ENCODE measurements at places on chromosomes 3 and 15.

DNA sequence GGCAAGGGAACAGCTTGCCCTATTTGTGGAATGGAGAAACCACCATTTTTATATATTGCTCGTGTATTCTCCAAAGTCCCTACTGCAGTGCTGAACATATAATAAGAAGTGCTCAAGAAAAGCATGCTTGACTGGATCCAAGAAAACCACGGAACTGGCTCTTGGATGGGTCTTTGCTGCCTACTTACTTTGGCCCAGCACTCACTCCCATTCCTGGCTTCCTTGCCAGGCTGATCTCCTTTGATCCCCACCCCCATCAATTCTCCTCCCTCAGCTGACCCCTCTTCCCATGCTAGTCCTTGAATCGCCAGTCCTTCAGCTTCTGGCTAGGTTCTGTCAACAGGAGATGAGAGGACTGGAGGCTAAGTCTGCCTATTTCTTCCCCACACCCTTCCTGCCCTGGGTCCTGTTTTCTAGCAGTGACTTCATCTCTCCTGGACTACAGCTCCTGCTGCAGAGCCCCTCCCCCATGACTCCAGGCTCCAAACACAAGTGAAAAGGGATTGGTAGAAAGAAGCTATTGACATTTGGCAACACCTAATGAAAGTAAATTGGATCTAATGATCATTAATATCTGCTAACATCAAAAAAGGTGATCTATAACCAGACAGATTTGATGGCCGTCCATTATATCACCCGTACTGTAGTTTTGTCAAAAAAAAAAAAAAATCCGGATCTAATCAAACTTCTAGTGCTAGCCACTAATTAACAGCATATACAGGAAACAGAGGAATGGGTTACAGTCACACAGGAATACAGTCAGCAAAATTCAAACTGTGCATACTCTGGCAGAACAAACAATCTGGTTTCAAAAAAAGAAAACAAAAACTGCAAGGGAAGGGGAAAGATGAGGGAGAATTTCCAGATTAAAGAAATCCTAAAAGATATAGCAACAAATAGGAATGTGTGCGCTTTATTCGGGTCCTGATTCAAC, 7.8 kb downstream of the FAM240A start:
- no peak for DNase-seq

- DNase-seq: no peak
Observed at GRCh38 chr3:113096188-113096892, 105.6 kb downstream of the GTPBP8 start.

DNA sequence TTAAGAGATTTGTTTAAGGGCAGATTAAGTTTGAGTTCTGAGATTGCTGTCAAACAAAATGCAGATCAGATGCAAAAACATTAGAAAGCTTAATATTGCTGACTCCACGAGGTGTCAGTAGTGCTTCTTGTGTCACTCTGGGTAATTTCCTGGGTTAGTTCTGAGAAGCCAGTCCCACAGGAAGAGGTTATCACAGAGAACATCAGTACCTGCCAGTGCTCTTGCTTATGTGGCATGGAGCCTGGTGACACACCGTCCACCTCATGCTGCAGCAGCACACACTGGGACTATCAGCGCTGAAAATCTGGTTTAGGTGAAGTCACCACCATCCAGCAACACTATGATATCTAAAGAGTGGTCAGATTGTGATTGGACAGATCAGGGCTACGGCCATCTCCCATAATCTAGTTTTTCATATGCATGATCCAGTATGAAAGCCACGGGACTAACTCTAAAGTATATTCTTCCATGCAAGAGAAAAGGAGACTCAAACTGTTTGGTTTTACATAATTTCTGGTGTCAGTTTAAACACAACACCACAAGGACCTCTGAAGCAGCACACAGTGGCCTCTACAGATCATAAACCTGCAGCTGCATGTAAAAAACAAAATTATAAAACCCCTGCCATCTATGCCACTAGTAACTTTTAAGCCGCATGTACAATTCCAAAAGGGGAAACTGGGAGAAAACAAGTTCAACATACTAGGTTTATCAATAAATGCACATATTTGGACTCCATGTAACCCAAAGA, 36.1 kb upstream of the MYO5C start:
- no peak for DNase-seq

DNA sequence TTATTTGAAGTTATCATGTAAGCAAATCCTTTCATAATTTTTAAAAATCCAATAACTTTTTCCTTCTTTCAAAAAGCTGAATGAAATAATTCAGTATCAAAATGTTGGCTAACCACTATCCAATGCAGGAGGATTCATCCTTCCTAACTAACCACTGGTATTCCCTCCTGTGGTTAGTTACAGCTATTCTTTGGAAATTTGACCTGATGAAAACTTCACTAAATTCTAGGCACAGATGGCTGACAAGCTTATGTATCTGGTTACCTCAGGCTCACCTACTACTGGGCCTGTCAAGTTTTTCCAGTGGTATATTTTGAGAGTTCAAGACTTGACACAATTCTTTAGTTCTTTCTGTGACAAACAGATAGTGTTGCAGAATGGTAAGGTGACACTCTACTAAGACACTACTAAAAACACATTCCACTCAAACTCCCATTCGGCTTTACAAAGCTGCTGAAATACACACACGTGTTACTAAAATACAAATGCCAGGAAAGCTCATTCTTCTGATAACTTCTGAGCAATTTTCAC, 15.8 kb downstream of the NPTN start:
- no peak for DNase-seq

DNA sequence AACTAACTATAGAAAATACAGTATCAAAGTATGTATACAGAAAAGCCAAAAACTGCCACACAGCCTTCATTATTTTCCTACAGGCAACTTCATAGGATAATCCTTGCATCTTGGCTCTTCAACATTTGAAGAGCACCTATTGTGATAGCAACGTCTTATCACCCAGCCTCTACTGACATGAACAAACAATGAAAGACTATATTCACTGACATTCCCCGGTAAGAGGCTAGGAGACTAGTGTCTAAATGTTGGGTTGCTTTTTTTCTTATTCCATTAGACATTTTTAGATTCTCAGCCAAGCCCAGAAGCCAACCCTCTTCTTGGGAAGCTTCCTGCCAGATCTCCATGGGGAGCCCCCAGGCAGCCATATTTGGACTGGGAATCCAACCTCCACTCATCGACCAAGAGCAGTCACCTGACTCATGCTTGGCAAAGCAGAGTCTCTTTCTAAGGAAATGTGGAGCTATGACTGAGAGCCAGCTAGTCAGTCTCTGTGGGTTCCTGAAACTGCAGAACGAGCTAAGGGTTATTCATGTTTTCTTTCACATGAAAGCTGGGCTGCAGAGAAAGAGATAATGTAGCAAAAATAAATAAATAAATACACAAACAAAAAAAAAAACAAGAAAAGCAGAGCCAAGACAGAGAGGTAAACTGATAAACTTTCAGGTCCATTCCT, 227.5 kb downstream of the MAGI1 start:
- DNase-seq: no peak

DNA sequence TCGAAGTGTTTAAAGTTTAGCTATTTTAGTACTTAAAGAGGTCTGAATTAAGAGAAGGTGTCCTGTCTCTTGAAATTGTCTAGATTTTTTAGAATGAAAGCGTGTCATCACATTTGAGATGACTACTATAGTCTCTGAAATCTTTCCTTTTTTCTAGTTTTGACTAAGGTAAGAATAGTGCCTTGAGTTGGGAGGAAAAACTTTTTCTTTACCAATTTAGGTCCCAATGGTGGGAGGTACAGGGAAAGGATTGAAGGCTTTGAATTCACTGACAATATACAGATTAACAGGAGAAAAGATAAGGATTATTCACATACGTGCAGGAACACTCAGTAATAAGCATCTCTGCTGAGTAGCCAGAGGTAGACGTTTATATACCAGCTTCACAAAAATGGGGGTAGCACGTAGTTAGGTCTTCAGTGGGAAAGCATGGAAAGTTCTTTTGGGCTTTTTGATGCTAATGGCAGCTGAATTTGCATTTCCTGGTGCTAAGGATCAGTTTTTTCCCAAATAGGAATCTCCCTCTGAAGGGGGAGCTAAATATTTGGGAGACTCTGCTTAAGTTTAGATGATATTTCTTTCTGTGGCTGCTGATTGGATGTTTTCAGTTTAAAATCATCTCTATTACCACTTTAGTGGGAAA, 88.1 kb downstream of the VPS8 start:
- no peak for DNase-seq

GRCh38 chr3:16849229-16849628, 35.5 kb upstream of the PLCL2 start:
- peak; percentile 19 for DNase-seq

- DNase-seq: no peak
Observed at GRCh38 chr15:91965501-91966193, 112.1 kb downstream of the SLCO3A1 start.

DNA sequence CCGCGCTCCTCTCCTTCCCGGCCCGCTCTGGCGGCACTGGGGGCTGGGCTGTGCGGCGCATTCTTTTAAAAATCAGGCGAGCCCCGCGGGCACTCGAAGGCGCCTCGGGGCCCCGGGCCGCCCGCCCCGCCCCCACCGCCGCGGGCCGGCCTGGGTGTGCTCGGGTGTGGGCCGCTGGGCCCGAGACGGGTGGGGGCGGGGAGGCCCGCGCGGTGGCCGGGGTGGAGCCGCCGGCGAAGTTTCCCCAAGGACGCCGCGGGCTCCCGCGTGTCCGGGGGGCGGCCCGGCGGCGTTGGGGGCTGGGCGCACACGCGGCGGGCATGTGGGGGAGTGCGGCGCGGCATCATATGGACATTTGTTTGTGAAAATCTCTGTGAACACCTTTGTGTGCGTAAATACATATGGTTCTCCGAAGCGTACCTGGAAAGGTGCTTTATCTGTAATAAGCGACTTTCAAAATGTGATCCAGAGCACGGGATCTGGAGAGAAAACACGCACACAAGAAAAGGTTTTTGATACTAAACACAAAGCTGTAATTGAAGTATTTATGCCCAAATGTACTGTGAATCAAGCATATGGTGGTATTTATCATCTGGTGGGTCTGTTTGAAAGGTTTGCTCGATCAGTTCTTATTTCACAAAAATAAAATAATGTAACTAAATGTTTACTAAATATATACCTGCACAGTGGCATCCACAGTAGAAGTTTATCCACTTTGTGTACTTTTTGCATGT, 612 bp upstream of the TBL1XR1 start:
- peak; percentile 6 for DNase-seq

- no peak for DNase-seq
Observed at GRCh38 chr15:51189669-51190385, 95.1 kb upstream of the TNFAIP8L3 start.

DNA sequence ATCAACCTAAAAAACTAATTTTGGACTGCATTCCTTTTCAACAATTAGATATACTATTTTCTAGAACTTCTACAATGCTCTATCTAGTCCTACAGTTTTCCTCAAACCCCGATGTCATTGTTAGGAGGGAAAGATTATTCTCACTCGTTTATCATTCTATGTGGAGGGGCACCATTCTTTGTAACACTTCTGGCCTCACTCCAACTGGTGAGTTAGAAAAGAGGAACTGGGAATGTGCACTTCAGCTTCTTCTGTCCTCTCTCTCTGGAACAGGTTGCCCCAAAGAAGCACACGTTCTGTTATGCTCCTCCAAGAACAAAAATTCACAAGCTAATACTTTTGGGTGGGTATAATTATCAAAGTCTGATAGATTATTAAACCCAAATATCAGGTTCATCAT, 137.9 kb downstream of the UACA start:
- no peak for DNase-seq

GRCh38 chr15:68497206-68497910, 65.4 kb upstream of the ITGA11 start:
- DNase-seq: no peak

- DNase-seq: no peak
Observed at GRCh38 chr3:21509731-21510470, 241.1 kb downstream of the ZNF385D start.

GRCh38 chr3:48784426-48785120, 63.1 kb downstream of the PRKAR2A start:
- no peak for DNase-seq

- DNase-seq: no peak
Observed at GRCh38 chr3:49747792-49748480, 24.2 kb upstream of the GMPPB start.

- DNase-seq: peak; percentile 6
Observed at GRCh38 chr3:137946356-137946973, 63.5 kb upstream of the CLDN18 start.

GRCh38 chr15:79172801-79173460, 82.4 kb upstream of the RASGRF1 start:
- DNase-seq: no peak

- no peak for DNase-seq
Observed at GRCh38 chr3:55427739-55428138, 59.4 kb downstream of the WNT5A start.

GRCh38 chr3:36606871-36607765, 157.2 kb downstream of the DCLK3 start:
- DNase-seq: no peak

- no peak for DNase-seq
Observed at GRCh38 chr15:48062148-48062872, 58.5 kb upstream of the SLC24A5 start.

- no peak for DNase-seq
Observed at GRCh38 chr15:99326235-99326634, 75.0 kb downstream of the LRRC28 start.

DNA sequence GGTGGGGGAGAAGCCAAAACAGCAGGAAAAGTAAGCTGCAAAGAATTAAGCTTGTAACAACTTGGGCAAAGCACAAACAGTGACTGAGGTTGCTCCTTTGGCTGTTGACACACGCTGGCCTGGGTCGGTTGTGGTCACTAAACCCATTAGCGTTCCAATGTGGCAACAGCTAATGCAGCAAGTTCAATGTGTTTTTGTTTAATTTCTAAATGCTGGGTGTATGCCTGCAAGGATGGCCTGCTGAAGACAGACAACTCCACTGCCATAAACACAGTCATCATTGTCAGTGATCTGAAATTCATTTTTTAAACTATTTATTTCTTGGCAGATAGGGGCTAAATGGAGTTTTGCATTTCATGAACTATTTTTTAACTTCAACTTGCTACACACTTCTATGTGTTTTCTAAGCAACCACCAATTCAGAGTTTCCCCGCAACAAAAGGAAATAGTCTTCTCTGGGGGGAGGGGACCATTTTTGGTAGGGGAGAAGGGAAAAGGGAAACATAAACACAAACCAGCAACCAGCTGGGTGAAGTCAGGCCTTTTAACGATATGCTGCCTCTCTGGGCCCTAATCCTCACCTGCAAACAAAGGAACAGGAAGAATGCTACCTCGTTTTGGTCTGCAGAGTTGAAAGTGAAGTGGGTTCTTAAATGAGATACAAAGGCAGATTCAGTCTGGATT, 34.8 kb upstream of the WNT5A start:
- DNase-seq: no peak

DNA sequence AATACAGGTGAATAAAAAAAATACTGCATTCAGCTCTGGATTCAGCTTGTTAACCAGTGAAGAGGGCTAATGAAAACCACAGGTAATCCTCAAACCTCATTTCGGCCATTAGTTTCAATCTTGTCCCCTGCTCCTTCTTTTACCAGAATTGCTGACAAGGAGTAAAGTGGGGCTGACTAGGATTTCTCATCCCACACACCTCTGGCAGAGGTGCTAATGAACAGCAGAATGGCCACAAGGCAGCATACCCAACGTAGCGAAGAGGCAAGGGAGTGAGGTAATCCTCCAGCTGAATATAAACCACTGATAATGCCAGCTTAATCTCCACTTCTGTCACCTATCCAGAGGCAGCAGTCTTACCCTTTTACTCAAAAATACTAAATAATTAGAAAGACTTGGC, 248.8 kb upstream of the CDIN1 start:
- no peak for DNase-seq
